ENCODE measurements at places on chromosomes 2 and 18.

GRCh38 chr2:212987492-212987891, 163.9 kb downstream of the IKZF2 start:
- DNase-seq: no peak

DNA sequence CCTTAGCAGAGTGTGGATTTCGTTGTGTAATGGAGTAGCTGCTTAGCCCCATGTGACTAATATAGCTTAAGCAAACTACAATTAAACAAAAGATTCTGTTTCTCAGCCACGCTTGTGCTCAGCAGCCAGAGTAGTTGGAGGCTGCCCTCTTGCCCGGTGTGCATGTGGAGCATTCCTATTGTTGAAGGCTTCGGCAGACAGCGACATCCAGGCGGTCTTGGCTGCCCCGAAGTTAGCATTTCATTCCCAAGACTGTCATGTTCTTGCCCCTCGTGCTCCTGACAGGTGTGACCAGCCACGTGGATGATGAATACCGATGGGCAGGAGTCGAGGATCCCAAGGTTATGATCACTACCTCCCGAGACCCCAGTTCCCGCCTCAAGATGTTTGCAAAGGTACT, 2.4 kb downstream of the IMP4 start:
- no peak for DNase-seq

- DNase-seq: no peak
Observed at GRCh38 chr2:183148955-183149354, 24.7 kb downstream of the NUP35 start.

DNA sequence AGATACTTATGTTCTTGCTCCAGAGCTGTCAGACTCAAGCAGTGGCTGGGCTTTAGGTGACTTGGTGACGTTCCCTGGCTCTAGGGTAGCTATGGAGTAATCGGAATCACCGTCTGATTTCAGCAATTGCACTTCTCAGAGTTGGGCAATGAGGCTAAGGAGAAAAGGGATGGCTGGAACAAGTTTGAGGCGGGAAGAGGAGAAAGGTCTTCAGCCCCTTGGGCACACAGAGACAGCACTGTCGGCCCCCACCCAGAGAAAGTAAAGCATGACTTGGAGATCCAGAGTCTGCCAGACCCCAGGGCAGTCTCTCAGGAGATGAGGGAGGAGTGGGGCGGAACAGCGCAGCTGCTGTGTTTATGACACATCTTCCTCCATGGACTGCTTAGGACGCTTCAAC, 114.5 kb downstream of the KLHL29 start:
- no peak for DNase-seq

DNA sequence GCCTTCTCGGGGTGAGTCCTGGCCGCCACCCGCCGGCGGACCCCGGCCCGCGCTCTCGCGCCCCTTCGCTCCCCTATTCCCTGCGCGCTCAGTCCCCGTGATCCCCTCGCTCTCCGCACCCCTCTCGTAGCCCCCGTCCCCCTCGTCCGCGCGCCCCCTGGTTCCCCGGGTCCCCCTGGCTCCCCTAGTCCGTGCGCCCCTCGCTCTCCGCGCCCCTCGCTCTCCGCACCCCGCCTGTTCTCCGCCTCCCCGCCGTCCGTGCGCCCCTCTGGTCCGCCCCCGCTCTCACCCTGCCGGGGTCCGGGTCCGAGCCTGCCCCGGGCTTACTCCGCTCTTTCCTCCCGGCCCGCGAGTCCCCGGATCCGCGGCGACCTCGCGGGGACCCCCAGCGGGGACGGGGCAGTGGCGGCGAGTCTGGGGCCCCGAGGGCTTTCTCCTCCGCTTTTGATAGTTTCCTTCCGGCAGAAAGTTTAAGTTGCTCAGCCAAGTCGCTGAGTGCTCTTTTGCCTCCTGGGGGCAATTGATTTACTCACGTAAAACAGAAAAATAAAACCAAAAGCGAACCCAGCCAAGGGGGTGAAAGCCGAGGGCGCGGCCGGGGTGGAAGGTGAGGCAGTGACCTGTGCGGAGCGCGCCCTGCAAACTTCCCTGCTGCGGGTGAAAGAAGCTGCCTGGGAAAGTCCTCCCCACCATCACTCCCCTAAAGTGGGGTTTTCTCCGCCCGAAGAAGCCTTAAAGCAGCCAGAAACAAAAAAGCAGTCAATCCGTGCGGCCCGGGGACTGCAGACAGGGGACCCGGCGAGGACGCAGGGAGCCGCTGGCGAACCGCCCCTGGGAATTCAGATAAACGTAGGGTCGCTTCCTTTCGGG, 568 bp downstream of the RAB31 start:
- DNase-seq: no peak

- DNase-seq: no peak
Observed at GRCh38 chr2:85996591-85996990, 107.8 kb upstream of the ST3GAL5 start.

- DNase-seq: no peak
Observed at GRCh38 chr2:187875261-187876141, 321.3 kb upstream of the TFPI start.

DNA sequence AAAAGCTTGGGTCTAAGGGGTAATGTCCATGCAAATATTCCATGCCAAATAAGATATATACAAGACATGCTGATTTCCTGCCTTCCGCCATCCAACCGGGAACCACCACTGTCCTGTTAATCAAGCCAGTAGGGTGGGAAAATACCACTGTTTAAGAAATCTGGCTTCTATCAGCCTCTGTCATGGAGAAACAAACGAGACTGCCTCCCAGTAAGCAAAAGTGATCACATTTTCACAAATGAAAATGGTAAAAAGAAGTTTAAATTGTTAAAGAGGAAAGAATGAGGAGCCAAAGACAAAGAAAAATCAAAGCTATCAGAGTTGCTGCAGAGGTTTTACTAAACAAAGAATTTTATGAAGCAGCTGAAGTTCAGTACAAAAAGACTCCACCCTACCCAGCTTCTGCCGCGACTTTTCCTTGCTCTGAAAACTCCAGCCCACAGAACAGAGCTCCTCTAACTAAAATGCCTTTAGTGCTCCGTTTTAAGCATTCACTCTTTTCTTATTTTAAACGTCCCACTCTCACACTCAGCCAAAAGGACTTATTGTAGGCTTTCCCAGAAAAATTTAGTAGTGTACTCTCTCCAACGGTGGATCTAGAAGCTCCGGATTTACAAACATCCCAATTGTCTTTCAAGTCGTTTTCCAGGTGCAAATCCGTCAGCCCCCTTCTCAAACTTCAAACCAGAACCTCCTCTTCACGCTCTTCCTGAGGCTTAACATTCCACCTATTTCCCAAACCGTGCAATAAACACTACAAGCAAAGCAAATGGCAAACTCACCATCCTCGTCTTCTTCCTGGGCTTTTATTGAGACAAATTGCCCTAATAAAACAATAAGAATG, 613 bp downstream of the COL5A2 start:
- DNase-seq: no peak

DNA sequence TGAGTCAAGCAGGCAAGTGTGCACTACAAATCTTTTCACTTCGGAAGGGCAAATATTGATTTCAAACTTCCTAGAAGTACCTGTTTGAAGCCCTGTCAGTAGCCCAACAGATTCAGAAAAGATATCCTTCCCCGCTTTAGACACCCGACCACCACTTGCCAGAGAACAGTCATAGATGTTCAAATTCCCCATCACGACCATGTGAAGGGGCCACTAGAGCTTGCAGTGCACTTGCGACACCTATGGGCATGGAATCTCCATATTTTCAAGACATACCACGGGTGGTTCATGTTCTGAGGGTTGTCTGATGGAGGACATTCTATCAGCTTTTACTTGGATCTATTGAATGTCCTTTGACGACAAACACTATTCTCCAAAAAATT, 23.8 kb downstream of the GNLY start:
- DNase-seq: no peak

DNA sequence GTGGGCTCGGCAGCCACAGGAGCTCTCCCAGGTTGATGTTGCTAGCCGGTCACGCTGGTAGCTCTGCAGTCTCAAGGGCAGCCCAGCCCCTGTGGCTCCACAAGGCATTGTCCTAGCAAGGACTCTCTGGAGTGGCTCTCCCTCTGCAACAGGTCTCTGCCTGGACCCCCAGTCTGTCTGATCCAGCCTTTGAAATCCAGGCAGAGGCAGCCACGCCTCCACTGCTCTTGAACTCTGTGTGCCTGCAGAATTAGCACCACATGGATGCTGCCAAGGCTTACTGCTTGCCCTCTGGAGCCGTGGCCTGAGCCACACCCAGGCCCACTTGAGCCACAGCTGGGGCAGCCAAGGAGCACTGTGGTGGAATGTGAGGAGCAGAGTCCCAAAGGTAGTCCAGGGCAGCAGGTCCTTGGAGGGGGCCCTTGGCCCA, 43.0 kb upstream of the FAHD2A start:
- DNase-seq: no peak

DNA sequence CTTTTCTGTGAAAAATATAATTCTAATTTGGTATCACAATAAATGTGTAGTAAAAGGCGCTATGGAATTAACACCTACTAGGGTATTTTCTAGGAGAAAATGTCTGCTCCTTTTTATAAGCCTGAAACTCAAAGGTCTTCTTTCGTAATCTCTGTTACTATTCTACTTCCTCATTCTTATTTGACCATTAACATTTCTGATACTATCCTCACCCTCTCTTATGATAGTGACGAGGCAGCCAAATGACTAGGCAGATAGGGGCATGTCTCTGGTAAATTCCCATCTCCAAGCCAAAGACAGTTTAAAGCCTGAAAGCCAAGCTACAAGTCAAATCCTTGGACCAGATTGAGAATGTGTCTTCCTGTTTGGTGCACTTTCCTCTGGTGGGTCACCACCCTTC, 251.7 kb downstream of the LRRTM4 start:
- no peak for DNase-seq

- DNase-seq: no peak
Observed at GRCh38 chr2:31889044-31889443, 121.8 kb downstream of the MEMO1 start.

DNA sequence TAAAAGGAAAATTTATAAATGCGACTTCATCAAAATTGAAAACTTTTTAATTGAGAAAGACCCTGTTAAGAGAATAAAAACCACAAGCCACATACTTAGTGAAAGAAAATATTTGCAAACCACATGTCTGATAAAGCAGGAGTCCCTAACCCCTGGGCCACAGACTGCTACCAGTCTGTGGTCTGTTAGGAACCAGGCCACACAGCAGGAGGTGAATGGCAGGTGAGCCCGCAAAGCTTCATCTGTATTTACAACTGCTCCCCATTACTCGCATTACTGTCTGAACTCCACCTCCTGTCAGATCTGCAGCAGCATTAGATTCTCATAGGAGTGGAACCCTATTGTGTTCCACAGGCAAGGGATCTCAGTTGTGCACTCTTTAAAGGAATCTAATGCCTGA, 95.5 kb upstream of the CRACDL start:
- no peak for DNase-seq

DNA sequence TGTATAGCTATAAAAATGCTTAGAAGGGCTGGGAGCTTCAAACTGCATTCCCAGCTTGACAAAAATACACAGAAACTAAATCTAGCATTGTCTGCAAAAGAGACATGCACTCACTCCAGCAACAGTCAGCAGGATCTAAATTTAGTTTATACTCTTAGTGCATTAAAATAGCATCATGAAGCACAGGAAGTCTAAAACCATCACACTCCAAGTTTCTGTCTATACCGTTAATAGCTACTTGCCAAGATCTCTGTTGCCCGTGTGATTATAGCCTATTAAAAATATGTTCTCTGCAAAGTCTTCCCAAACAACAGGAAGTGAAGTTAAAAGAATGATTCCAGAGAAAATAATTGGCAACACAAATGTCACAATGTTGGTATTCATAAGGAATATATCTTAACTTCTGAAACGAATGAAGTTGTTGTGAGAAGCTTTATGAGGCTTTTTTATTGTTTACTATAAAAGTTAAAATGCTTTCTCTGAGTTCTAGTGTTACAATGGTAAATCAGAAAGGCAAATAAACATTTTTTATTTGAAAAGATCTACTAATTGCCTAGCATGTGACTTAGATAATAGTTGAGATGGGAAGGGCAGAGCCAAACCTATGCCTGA, 184.2 kb downstream of the ZNF385B start:
- no peak for DNase-seq

DNA sequence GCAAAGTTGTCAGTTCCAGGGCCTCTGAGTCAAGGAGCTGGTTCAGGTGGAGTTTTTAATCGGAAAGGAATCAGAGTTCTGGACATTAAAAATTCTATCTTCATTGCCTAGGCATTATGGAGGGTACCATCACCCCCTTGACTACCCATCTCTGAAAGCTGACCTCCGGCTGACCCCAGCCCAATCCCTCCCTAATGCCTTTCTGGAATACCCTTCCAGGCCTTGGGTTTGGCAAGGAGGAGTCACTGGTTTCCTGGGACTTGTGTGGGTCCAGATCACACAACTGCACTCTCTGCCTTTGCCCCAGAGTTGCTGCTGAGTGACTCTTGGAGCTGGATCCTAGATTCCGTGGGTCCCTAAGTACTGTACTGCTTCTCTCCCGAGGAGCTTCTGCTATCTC, 1.0 kb upstream of the OSR1 start:
- DNase-seq: no peak

DNA sequence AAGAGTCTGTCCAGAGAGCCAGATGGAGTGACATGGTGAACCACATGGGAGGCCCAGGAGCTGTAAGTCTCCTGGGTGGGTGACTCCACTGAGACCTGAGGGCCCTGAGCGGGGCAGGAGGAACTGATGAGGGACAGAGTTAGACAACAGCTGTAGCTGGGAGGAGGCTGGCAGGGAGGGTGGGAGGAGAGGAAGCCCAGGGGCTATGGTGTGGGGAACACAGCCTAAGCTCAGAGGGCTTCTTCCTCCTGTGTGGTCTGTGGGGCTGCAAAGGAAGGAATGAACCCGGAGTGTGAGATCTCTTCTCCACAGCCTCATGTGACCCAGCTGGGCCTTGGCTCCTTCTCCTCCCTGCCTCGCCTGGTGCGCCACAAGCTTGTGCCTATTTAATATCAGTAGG, 395.6 kb upstream of the HS6ST1 start:
- no peak for DNase-seq

DNA sequence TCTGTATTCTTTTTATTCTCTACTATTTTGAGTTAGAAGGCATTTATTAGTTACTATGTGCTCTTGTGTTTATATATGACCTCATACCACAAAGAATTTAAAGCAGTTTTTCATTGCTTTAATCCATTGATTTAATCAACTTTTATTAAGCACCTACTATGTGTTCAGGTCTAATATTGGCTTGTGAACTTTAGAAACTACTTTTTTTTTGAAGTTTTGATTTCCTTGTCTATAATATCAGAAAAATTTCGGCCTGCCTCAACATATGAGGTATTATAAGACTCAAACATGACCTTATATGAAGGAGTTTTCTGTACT, 117.7 kb downstream of the ZNF521 start:
- DNase-seq: no peak

DNA sequence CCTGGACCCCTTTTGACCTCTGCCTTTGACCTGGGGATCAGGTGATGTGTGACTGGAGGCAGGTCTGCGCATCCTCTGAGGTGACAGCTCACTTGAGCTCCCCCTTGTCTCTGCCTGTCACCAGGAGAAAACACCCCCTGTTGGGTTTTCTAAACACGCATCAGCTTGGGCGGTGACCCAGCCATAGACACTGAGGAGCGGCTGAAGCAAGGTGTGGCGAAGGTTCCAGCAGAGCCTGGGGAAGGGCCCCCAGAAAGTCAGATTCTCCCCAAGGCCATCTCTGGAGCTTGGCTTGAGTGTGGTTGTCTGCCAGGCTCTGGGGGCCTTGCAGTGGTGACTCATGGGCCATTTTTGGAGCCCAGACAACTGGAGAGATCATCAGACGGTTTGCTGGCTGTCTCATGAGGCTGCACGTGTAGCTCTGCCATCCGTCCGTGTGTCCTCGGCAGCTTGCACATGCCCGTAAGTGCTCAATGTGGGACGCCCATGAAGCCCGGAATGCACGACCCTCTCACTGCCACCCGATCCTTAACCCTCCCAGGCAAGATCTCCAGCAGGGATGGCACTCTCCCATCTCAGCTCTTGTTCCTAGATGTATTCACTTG, 29.4 kb downstream of the SIX3 start:
- DNase-seq: no peak
